ENCODE measurements at places on chromosomes 6 and 20. TPM values are rescaled to one million over a fixed set of nuclear protein-coding genes. Genes with fewer than 3 reads are reported as not detected.

The TP53TG5 gene
- not detected for total RNA-seq

The PTK7 gene
- 44.2 TPM for total RNA-seq

The CALHM4 gene
- not detected for total RNA-seq

The CTAGE9 gene
- not detected for total RNA-seq

The C20orf141 gene
- not detected for total RNA-seq

The TAGAP gene
- total RNA-seq = 4.1 TPM

The SIRPB2 gene
- 1.1 TPM for total RNA-seq

The COL19A1 gene
- total RNA-seq = 0.47 TPM

The METTL24 gene
- 2.0 TPM for total RNA-seq

The PLN gene
- 0.75 TPM for total RNA-seq

The SULF2 gene
- 4.5 TPM for total RNA-seq
